CD8-positive, alpha-beta memory T cell (primary cell): ENCODE measurements at places on chromosomes 16 and 17.

GRCh38 chr16:48580925-48581500 is 29.0 kb downstream of the N4BP1 start:
- no peak for DNase-seq

DNA sequence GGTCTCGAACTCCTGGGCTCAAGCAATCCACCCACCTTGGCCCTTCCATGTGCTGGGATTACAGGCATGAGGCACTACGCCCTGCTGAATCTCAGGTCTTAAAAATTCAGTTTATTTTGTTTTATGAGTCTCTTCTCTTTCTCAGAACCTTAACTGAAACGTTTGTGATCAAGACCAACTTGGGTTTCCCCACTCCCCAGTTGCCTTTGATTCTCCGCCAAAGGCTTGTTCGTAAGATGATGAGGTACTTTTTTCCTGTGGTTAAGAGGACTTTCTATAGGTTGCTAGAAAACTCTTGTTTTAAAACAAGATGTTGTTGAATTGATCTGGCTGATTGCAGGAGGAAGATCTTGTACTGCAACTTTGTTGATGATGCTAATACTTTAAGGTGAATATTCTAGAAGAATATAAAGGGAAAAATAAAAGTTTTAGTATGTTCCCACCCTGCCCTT is 11.7 kb downstream of the ABCC1 start:
- peak; percentile 83 for DNase-seq

- no peak for DNase-seq
These were observed 211.6 kb upstream of the FOXF1 start for GRCh38 chr16:86298758-86299134.

GRCh38 chr16:56029026-56029425 is 153.9 kb upstream of the CES5A start:
- DNase-seq = no peak
